AG08395 (cell line): ENCODE measurements at places on chromosomes 12 and 14.
A peak's percentile ranks its signal among the peaks of the same experiment; 100 is the strongest.

DNA sequence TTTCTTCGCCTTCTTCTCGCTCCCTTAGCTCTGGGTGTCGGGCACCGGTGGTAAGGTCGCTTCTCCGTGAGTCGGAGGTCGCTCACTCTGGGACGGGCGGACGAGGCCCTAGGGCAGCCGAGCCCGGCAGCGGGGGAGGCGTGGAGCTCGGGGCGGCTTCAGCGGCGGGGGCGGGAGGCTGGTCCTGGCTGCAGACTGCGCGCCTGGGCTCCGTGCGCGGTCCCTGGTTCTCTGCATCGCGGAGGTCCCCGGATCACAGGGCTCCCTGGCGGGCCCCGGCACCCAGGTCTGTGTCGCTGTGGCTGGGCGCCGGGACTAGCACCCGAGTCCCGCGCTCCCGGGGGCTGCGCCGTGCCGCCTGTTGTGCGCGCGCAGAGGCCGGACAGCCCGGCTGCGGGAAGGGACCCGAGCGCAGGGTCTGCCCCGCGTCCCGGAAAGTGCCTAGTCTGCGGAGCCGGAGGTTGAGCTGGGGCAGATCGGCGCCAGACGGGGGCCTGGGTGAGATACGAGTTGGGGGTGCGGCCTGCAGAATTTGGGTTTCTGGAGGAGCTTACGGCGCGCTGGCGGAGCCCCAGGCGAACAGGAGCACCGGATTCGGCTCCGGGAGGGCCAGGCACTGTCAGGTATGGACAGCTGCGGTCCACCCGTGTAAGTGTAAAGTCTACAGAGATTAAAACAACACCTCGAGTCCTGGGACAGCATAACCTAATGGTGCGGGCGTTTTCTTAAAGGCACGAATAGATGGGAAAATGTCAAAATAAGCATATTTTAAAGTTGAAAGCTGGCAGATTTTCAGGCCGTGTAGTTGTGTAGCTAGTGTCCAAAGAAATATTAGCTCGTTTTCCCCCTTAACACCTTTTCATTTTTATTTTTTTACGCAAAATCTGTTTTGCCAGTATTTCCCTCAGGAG is 713 bp downstream of the FRMD6 start:
- DNase-seq = no peak

DNA sequence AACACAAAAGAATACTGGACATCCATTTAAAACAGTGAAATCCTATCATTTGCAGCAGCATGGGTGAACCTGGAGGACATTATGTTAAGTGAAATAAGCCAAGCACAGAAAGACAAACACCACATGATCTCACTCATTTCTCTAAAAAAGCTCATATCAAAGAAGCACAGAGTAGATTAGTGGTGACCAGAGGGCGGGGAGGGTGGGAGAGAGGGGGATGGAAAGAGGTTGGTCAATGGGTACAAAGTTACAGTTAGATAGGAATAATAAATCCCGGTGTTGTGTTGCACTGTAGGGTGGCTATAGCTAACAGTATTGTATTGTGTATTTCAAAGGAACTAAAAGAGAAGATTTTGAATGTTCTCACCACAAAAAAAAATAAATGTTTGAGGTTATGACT is 52.4 kb downstream of the DUSP6 start:
- no peak for DNase-seq

DNA sequence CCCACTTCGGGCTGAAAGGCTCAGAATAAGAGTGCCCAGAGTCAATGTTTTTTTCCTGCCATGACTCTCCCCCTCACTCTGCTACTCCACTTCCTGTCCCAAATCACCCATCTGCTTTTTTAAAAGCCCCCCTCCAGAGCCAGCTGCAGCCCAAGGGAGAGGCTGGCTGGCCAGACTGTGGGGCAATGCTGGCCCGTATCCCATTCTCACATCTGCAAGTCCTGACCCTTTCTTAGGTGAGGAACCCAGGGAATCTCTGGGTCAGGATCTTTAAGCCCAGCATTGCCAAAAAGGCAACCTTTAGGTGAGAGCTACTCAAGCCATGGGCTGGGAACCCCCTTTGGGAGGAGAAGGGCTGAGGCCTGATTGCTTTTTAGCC is 1.7 kb upstream of the ITGA5 start:
- no peak for DNase-seq

DNA sequence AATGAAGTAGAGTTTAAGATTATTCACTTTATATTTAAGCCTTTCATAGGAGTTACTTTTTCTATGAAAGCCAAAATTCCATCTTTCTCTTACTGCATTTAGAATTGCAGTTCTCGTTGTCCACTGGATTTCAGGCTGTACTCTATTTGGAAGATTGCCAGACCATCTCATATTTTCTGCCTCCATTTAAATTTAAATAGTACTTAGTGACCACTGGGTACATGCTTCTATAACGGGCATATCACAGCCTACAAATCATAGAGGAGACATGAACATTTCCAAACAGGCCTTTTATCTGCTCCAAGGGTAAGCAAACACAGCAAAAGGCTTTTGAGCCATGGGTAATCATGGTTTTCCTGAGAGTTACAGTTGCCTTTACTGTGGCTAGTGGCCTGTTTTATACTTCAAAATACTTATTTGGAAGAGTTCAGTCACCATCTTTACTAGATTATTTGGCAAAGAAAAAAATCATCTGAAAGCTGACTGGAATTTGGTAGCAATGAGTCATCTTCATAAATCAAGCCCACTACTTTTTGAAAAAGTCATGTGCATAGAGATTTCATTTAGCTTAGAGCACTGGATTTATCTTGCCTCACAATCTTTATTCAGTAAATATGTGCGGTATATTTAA is 15.7 kb downstream of the ANO6 start:
- peak; percentile 45 for DNase-seq

GRCh38 chr12:11731455-11731854 is 82.0 kb downstream of the ETV6 start:
- peak; percentile 22 for DNase-seq

- DNase-seq = no peak
Measured at GRCh38 chr14:56561606-56562005, 18.0 kb upstream of the TMEM260 start.

- no peak for DNase-seq
Measured at GRCh38 chr12:6172862-6173261, 27.3 kb upstream of the CD9 start.

DNA sequence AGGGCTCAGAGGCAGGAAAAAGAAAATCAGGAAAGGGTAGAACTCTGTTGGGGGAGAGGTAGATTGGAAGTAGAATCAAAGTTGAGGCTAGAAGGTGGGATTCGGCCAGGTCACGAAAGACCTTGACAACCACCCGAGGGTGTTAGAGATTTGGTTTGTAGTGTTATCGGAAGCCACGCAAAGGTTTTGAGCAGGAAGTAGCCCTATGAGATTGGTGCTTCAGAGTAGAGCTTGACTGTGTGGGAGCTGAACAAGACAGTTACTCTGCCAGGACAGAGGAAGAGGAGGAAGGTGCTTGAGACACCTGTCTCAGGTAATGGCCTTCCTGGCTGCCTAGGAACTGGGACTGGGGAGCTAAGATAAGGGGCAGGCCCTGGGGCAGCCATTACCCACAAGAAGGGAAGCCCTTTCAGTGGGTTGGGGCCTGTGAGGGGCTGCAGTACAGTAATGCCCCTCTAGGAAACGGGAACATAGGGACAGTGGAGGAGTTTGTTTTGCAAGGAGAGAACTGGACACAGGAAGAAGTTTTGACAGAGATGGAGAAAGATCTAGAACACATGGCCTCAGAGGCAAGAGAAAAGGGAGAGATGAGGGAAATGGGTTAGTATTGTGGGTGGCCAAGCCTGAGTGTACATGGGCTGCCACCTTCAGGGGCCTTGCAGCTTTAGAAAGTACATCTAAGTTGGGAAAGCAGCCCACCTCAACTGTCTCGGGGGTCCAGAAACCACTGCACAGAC is 73.5 kb downstream of the RIN3 start:
- DNase-seq = no peak

DNA sequence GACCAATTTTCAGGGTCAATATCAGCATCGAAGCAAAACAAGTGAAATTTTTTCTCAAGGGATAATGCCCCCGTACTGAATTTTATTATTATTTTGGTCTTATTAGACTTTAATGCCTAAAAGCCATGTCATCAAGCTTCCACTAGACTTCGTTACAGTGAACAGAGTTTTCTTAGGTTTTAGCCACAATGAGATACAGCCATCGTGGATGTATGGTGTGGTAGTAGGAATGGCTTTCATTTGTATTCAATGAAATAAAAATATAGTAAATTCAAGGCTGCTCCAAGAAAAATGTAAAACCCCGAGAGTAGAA is 11.7 kb downstream of the TAOK3 start:
- no peak for DNase-seq

GRCh38 chr12:13362260-13362841 is 165.8 kb downstream of the EMP1 start:
- peak; percentile 76 for DNase-seq

GRCh38 chr12:40106655-40107054 is 774 bp upstream of the SLC2A13 start:
- no peak for DNase-seq

DNA sequence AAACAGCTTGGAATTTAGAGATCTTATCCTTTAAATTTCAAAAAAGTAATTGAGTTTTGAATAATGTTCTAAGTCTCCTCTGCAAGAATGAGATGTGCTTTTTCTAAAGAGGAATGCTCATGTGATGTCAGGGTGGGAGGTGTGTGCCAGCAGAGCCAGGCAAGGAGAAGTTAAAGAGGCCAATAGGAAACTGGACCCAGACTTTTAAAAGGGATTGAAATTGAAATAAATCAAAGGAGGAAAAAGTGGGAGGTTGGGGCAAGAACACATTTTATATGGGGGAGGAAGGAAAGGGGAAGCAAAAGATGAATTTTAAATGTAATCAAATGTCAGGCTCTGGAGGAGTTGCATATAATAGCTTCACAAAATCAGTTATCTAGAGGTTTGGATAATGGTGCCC is 126.1 kb downstream of the FIGNL2 start:
- DNase-seq = no peak
